Mucosa of gallbladder (tissue), 1 donor: ENCODE measurements at places on chromosomes 11 and 22. TPM values are rescaled to one million over a fixed set of nuclear protein-coding genes. Genes with fewer than 3 reads are reported as not detected.

DNA sequence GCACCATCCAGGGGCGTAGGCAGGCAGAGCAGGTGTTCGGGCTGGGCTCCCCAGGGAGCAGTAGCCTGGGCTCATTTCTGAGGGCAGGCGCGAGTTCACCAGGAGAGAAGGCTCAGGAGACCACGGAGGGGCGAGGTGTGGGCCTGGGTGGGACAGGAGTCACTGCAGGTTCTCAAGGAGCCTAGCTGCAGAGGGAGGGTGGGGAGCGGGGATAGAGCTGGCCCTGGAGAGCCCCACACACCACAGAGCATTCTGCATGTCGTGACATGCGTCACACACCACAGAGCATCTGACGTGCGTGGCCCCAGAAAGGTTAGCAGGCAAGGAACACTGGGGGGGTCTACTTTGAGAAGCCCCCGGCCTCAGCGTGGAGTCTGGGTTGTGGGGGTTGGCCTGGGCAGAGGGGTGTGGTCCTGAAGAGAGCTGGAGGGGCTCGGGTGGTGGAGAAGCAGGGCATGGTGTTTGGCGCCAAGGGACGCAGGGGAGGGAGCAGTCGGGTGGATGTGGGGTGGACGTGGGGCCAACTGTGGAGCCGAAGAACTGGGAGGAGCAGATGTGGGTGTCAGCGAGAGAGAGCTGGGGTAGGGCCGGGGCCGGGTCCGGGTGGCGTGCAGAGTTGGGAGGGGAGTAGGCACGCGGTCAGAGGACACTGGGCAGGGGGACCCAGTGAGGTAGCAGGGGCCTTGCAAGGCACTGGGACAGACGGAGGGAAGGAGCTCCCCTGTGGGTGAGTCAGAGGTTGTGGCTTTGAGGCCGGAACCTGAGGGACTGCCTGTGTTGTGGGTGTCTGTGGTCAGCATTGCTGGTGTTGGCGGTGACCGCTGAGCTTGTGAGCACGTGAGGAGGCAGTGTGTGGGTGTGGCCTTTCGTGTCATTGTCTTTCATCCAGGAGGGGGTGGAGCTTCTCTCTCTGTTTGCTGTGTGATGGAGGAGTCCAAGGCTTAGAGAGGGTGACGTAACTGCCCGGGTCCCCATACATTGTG lies 25.5 kb downstream of the CTTN start:
- DNase-seq, result no peak

- DNase-seq, result no peak
Measured at GRCh38 chr11:107259811-107260221, 197.8 kb downstream of the CWF19L2 start.

GRCh38 chr11:6402061-6402470 lies 11.8 kb downstream of the SMPD1 start:
- no peak for DNase-seq

DNA sequence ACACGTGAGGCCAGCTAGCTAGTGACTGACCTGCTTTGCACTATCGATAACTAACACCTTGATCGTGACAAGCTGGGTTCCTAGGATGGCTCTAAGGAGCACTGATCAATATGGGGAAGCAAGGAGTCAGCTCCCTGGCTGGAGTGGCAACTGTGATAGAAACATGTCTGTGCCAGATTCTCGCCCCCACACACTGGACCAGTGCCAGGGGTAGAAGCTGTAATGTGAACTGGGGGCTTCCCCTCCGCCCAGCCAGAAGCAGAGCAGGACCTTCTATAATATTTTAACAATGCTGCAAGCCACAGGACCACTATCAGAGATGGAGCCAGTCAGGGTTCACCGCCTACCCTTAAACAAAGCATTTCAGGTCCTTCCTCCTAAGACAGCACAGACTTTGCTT lies 96.5 kb downstream of the DSCAML1 start:
- no peak for DNase-seq

The CRYBB3 gene
- total RNA-seq, result 1.4 TPM

The SCO2 gene
- total RNA-seq, result 1.3 TPM

The MS4A4A gene
- 28.9 TPM for total RNA-seq

The ELMOD1 gene
- not detected for total RNA-seq

The SPTBN2 gene
- 18.2 TPM for total RNA-seq
